ENCODE measurements at places on chromosomes 3 and 15. TPM values are rescaled to one million over a fixed set of nuclear protein-coding genes. Genes with fewer than 3 reads are reported as not detected.

GRCh38 chr3:42491881-42492507 is 10.4 kb upstream of the VIPR1 start:
- DNase-seq, result no peak

RAB8B gene
- 37.8 TPM for total RNA-seq

GRCh38 chr3:46433841-46434240 is 26.8 kb downstream of the CCRL2 start:
- no peak for DNase-seq

CD80 gene
- not detected for total RNA-seq

- DNase-seq, result peak; percentile 14
Measured at GRCh38 chr15:36988947-36989346, 111.4 kb downstream of the MEIS2 start.

DLEC1 gene
- total RNA-seq, result not detected

GATA2 gene
- 36.3 TPM for total RNA-seq

- peak; percentile 25 for DNase-seq
Measured at GRCh38 chr3:88149101-88149508, 654 bp upstream of the C3orf38 start.

DNA sequence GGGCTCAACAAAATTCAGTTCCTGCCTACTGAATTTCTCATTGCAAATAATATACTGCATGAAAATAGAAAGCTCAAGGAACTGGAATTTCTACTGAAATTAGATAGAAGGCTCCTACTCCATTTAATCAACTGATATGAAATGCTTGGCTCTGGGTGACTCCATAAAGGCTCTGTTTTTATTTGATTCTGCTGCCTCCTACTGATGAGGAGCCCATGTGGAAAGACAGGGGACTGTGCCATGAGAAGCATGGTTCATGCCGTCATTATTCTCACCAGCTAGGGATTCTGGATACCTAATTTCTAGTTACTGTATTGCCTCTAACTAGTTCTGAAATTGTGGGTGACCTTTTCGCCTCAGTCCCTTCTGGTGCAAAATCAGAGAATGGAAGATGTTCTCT is 366.2 kb upstream of the DPH6 start:
- peak; percentile 3 for DNase-seq

DNA sequence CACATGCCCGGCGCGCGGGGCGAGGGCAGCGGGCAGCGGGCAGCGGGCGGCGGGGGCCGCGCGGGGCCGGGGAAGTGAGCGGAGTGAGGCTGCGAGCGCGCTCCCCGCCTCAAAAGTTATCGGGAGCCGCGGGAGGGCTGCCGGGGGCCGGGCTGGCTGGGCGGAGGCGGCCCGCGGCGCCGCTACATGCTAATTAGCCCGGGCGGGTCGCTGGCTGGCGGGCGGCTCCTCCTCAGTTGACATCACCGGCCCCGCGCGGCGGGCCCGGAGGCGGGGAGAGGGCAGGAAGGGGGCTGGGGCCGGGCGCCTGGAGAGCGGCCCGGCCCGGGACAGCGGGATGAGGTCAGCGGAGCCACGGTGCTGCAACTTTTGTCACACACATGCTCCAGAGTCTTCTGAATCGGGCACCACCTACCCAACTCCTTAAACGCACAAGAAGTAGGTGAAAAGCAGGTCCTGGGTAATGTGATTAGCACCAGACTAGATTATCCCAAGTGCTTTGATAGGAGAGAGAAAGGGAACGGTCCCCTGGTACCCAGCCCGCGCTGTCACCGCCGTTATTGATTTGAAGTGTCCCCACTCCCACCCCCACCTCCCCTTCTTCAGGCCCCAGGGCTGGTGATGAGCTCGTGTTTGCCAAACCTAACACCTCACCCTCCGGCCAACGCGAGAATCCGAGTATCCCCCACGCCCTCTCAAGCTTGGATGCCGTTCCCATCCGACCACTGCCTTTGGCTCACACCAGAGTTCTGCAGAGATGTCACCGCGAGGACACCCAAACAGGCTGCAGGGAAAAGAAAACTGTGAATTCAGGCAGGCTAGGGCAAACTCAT is at the start of gene HEG1:
HEG1 (minus strand) TSS at position 85 of the 833 bp plus-strand sequence. CDS start 107 bp downstream, outside the sequence.
- peak; percentile 92 for DNase-seq

GRCh38 chr15:74384881-74385643 is 17.6 kb upstream of the CYP11A1 start:
- peak; percentile 80 for DNase-seq

DNA sequence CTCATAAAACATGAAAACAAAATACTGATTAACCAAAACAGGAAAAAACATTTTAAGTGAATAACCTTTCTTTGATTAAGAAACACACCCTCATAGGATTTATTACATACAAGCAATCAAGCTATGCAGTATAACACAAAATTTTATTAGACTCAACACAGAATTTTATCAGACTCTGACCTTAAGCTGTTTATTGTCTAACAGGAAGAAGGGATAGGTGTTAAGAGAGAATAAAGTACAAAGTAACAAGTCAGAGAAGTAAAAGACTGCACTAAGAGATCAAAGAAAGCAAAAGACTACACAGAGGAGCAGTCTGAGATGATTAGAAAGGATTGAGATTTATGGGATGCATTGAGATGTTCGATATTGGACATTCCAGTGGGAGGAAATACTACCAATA is 37.6 kb downstream of the ICE2 start:
- no peak for DNase-seq

COX17 gene
- 103 TPM for total RNA-seq

- no peak for DNase-seq
Measured at GRCh38 chr3:139738697-139739096, 60.9 kb upstream of the NMNAT3 start.

DNA sequence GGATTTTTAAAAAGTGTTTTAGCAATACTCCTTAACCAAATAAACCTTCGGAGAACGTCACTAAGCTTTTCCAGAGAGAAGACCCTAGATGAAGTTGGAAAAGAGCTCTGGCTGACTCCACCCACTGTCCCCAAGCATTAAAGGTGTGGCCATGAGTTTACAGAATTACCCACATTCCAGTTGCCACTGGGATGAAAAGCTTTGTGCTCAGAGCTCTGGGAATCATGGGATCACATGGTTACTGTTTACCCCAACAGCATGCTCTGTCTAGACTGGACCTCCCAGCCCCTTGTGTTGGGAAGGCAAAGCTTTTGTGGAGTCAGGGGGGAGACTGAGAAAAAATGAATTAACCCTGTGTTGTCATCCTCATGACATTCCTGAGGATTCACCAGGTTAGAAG is 55.3 kb downstream of the CCK start:
- no peak for DNase-seq

DLL4 gene
- 0.10 TPM for total RNA-seq

DGKG gene
- 14.4 TPM for total RNA-seq

DNA sequence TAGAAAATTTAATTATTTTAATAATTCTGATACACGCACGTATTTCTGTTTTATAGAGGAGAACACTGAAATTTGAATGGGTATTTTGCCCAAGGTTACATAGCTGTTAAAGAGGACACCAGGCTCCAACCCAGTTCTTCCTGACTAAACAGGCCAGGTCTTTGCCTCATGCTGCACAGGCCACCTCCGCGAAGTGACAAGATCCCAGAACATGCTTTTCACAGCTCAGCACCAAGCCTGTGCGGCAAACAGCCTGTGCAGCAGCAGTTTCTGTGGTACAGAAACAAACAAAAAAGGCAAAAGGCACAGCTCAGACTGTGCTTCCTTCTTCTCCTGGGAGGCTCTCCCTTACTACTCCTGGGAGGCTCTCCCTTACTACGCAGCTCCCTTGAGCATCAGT is 6.5 kb downstream of the FOXL2 start:
- no peak for DNase-seq

DNA sequence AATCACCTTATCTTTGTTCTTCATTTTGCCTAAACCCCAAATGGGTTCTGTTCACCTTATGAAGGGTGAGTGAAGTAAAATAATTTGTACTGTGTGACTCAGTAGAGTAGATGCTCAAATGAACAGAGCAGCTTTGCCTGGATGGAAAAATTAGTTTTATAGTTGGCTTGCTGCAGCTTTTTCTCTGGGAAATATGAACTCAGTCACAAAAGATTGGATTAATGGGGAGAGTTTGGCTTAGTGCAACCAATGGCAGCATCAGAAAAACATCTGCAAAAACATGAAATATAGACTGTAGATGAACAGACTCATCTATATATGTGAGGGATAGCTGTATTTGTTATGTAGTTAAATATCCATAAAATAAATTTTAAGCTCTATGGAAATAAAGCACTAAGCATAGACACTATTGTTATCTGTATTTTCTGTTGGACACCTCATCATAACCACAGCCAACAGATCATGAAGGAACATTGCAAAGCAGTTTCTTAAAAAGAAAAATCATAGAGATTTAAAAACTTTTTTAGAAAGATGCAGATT is 181.3 kb downstream of the ECT2 start:
- no peak for DNase-seq

OTOL1 gene
- not detected for total RNA-seq
